Stimulated activated CD4-positive, alpha-beta T cell treated with anti-CD3 and anti-CD28 coated beads, TNF-alpha, amount 100 ng/mL, for 24 hours (primary cell): ENCODE measurements at places on chromosomes 7 and 10.

- DNase-seq: no peak
Measured at GRCh38 chr10:34520084-34520483, 295.0 kb downstream of the PARD3 start.

DNA sequence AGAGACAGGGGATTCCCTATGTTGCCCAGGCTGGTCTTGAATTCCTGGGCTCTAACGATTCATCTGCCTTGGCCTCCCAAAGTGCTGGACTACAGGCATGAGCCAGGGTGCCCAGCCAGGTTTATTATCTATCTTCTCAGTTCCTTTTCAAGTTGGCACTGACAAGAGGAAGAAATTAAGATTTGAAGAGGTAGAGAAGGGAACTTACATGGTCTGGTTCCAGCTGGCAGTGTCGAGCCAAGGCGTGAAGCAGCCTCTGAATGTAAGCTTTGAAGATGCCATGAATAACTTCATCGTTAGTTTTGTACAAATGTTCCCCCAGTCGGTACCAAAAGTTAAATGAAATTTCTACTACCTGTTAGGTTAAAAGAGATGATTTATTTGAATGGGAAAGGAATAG lies 57.7 kb downstream of the TNPO3 start:
- DNase-seq: no peak

DNA sequence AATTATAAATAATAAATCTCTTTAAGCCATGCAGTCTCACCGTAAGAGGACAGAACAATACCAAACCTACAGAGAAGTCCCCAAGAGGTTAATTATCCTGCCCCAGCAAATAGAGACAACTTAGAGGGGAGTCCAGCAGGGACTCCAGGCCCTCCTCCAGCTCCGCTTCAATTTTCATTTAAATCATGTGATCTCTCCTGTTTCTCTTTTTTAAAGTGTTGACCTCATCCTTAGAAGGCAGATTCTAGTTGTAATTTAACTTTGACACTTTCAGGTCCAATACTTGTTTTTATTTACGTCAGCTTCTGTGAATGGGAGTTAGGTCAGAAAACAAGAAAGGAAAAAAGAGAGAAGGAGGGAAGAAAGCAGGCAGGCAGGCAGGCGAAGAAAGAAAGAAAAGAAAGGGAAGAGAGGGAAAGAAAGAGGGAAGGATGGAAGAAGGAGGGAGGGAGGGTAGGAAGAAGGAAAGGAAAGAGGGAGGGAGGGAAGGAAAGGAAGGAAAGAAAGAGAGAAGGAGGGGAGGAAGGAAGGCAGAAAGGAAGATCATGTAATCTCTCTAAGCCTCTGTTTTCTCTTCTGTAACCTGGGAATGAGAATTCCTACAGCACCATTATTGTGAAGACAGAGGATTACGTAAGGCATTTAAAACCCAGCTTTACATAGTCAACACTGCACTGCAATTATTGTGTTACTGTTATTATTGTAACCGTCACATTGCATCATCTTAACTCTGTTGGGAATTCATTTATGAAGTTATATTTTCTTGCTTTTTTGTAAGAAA lies 227.7 kb downstream of the SKIDA1 start:
- no peak for DNase-seq

DNA sequence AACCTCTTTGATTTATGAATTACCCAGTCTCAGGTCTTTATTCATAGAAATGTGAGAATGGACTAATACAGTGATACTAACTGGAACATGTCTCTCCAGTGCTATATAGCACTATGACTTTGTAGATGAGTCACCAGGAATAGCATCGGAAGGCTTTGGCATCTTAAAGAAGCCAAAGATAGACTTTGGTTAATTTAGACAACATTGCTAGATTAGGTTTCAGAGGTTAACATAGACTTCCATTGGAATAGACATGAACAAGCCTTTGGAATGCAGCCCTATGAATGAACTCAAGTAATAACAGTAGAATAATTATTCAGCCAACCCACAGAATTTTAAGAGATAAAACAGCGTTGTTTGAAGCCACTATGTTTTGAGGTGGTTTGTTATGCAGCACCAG lies 169.2 kb downstream of the HGF start:
- no peak for DNase-seq

- no peak for DNase-seq
Measured at GRCh38 chr10:29806350-29806788, 171.6 kb upstream of the SVIL start.

DNA sequence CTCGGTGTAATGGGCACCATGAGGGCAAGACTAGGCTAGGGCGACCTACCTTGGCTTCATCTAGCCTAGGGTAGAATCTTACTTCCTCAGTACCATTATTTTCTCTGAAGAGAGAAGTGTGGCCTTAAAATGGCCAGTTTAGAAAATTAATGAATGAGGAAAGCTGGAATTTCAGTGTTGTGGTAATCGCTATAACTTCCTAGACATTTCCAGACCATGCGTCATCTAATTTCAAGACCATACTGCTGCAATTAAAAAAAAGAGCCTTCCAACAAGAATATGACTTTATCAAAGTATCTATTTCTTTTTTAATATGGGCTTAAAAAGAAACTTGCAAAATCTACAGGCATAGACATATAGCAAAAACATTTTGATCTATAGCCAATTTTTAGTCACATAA lies 68.5 kb downstream of the CPVL start:
- no peak for DNase-seq

- no peak for DNase-seq
Measured at GRCh38 chr7:30931929-30932540, 20.4 kb downstream of the AQP1 start.

DNA sequence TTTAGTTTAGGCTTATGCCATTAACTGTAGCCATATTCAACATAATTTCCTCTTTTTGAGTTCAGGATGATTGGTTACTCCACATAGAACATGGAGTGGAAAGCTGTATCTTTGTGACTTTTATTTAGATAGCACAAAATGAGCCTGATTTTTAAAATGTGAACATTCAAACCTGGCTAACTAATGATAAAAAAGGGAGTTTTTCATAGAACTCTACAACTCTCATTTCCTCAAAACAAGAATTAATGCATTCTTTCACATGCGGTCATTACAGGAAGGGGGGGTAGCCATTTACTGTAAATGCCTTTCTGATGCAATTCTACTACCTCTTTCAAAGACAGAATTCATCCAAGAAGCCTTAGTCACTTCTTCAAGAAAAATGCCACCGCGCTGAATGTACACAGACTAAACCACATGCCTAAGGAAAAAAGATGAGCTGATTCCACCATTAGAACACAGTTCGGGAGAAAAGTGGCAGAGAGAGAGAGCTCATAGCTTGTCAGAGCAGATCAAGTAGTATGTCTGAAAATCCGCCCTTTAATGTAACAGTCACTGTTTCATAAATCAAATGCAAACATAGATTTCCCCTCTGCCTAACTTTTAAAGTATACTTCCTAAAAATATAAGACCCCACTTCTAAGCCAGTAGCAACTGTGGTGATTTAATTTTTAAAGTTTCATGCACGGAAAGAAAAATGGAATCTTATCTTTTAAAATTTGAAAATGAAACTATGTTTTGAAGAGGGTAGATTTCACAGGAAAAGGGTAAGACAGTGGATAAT lies 226.4 kb upstream of the KLF14 start:
- no peak for DNase-seq

GRCh38 chr10:132298038-132298881 lies 9.5 kb downstream of the STK32C start:
- DNase-seq: no peak

DNA sequence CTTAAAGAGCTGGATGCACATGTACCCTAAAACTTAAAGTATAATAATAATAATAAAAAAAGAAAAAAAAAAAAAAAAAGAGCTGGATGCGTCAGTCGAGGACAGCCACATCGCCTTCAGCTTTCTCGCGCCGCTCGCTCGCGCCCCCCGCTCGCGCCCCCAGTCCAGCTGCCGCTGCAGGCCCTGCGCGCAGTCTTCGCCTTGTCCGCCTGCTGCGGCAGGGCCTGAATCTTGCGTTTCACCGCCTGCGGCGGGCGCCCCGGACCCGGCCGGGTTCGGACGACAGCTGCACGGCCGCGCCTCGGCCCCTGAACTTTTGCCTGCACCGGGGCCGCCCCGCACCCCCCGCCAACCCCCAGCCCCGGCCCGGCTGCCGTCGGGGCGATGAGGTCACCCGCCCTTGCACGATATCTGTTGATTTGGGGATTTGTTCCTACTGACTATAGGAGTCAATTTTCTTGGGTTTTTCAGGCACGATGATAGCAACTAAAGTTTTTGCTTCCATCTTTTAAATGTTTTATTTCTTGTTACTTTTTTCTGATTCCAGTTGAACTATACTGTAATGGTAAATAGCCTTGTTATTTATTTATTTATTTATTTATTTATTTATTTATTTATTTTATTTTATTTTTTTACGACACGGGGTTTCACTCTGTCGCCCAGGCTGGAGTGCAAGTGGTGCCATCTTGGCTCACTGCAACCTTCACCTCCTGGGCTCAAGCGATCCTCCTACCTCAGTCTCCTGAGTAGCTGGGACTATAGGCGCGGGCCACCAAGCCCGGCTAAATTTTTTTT lies 33.5 kb upstream of the CPN1 start:
- DNase-seq: no peak

DNA sequence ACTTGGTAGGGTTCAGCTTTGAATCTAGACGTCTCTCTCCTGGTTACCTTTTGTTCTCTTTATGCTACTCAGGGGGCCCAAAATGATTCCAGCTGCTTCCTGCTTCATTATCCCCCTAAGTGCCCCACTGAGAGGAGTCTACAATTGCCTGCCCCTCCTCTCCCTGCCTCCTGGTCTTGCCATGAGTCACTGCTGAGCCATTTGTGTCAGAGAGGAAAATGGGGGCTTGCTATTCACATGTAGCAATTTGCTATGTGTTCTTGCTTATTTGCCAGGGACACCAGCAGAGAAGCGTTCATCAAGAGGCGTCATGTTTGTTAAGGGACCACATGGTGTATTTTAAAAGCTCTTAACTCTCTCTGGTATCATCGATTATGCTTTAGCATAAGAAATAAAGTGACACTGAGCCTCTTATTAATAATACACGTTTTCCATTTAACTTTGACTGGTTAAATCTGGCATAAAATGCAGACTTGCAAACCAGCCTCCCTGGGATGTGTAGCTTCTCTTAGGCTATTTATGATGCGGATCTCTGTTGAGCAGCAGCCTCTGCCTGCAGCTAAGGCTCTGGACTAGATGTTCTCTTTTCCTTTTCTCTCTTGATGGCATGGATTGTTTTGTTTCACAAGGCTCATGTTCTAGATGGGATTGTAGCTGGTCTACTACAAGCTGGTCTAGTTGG lies 239.3 kb downstream of the AUTS2 start:
- no peak for DNase-seq

DNA sequence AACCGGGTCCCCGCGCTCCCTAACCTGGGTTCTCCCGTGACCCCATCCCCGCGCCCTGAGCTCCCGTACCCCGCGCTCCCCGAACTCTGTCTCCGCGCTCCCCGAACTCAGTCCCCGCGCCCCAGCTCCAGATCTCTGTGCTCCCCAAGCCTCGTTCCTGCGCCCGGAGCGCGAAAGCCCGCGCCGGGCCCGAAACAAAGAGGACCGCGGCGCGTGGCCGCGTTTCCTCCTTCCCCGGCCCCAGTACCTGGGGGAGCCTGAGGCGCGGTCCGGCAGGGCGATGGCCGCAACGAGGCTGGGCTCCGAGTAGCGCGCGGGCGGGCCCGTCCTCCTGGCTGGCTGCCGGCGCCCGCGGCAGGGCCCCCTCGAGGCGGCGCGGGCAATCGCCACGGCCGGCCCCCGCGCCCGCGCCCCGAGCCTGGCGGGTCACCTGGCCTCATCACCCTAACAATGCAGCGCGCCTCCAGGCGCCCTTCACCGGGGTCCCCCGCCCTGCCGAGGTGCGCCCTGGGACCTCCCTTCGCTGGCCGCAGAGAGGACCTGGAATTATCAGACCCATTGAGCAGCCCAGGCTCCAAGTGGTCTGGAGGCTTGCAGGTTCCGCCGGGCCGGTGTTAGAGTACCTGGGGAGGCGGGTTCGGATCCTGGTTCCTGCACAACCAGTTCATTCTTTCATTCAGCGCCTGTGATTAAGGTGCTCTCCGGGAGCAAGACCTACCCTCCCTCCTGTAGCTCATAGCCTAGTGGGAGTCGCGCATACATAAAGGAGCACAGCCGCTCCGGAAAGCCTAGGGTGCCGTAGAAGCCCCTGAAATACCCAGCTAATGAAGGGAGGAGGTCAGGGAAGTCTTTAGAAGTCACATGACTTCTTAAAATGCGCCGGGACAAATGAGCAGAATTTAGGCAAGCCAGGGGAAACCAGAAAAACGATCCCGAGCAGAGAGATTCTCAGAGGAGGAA lies at the start of gene TNS3:
Gene TNS3 (minus strand): TSS at position 308 of the 960 bp plus-strand sequence. CDS start 142,475 bp downstream, outside the sequence.
- no peak for DNase-seq

DNA sequence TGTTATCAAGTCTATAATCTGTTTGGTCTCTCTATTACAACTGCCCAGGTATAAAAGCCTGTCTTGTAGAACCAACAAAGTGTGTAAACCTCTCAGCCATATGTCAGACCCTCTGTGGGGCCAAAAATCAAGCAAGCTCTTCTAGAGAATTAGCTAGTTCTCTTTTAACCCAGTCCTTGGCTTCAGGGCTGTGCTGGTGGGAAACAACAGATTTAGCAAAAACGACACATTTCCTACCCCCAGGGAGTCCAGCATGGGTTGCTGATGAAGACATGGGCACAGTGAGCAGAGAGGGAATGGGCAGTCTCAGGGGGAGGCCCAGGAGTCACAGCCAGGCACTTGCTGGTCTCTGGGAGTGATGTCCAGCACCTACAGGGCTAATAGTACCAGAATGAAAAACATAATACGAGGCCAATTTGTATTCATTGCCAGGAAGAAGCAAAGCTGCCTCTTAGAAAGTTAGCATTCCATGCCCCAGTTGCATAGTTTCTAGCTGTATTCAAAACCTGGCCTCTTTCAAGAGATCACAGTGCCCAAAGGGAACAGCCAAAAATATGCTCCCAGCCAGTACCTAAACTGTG lies 80.1 kb downstream of the FRMD4A start:
- DNase-seq: no peak

DNA sequence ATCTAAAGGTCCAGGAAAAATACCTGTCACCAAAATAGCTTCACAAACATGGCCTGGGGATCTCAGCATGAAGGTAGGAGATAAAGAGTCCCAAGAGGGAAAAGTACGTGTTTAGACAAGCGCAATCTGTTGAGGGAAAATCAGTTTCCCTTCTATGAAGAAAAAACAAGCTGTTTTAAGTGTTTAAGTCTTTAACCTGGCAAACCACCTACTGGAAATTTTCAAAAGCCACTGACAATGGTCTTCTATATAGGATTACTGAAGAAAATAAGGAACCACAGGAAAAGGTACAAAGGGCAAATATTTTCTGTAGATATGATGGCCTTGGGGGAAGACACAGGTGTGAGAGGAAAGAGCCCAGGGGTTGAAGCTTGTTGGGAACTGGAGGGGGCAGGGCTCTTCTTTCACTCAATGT lies 21.2 kb downstream of the ALDH18A1 start:
- no peak for DNase-seq

GRCh38 chr10:103666087-103666761 lies 172.7 kb downstream of the NEURL1 start:
- DNase-seq: no peak

- DNase-seq: no peak
Measured at GRCh38 chr7:66627151-66627681, 1.5 kb upstream of the KCTD7 start.
